Adrenal gland (tissue), 19 donors: ENCODE measurements at places on chromosomes 5 and 9. TPM values are rescaled to one million over a fixed set of nuclear protein-coding genes. Genes with fewer than 3 reads are reported as not detected.

Gene LHX3
- polyA plus RNA-seq, result not detected

DNA sequence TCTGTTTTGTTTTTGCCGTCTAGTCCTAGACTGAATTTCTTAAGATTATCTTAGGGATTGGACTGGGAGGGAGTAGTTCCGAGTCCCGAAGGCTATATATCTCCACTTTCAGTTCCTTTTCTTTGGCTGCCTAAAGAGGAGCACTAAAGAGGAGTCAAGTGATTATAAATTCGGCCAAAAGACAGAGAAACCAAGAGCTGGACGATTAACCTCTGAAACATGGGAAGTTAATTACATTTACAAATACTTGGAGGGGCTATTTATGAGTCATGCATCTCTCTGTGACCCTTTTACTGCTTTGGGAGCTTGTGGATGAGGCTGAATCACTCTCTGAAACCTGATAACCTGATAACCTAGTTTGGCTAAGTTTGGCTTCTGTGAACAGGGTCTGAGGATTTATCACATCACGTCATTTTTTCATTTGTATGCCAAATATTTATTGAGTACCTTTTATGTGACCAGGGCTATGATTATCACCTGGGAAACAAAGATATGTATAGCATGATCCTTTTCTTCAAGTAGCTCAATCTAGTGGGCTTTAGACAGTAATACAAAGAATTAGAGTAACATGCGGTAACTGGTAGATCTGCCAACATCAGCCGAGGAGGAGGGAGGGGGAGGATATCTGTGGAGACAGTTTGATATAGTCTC, 180.9 kb downstream of the CD180 start:
- DNase-seq, result peak; percentile 10

DNA sequence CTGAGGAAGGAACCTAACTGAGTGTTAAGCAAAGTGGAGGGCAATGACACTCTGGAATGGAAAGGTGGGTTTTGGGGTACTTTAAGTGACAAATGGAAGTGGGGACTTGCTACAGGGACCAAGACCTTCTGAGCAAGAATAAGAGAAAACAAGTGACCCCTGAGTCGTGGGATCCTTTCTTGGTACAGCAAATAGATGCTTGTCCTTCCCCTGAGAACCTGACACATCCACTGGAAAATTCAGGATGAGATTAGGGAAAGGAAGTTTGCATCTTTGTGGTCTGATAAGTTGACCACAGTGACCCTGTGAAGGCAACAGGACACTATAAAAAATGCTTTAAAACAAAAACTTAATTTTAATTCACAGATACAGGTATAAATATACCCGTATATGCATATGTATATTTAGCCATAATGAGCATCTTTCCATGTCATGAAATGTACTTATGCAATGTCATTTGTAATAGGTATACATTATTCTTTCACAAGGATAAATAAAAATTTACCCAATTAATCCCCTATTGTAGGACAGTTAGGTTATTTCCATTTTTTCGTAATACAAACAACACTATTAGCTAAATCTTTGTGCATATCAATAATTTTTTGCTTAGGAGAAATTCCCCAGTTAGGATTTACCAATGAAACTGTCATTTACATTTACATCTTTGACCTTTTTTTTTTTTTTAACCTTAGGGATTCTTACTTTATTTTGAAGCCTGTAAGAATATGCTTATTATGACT, 2.0 kb upstream of the IRF1 start:
- DNase-seq, result no peak

Gene SMIM33
- polyA plus RNA-seq, result not detected

- no peak for DNase-seq
These were observed 143.4 kb downstream of the EPB41L4A start for GRCh38 chr5:112275671-112276070.

DNA sequence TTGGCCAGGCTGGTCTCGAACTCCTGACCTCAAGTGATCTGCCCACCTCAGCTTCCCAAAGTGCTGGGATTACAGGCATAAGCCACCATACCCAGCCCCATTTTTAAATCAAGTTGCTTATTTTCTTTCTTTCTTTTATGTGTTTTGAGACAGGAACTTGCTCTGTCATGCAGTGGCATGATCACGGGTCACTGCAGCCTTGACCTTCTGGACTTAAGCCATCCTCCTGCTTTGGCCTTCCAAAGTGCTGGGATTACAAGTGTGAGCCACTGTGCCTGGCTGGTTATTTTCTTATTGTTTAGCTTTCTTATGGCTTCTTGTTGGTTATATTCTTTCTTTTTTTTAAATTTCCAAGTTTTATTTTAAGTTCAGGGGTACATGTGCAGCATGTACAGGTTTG, 79.7 kb upstream of the C5orf63 start:
- peak; percentile 65 for DNase-seq

DNA sequence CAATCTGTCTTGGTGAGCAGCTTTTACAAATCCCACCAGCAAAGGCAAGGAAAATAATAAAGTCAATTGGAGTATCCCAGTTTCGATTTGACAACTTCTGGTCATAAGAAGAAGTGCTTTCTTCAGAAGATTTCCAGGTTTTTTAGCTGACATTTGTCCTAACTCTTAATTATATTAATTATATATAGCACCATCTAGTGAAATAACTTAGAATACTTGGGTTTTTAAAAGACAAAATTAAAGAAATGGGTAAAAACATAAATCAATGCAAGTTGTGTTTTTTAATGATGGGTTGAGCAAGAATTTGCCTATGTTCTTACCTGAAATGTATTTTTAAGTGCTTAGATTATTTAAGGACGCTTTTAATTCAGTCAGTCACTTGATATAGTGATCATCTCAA, 421.8 kb downstream of the ACTL7B start:
- DNase-seq, result no peak

Gene PCDHGB2
- 0.10 TPM for polyA plus RNA-seq

DNA sequence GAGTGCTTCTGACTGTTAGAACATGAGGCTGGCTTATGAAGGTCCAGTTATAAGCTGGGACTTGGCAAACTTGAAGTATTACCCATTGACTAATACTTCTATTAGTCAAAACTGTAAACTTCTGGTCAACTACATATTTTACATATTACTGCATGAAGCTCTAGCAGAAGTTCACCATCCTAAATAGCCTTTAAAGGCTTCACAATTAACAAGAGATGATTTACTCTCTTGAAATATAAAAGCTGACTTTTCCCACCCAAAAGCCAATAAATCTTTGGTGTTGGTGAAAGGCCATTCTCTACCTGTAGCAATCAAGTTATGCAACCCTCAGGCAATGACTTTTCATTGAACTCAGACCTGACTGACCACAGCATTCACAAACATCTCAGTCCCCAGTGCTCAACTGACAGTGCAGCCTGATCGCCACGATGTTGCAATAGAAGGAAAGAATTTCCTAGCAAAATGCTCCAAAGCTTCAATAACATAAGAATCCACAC, 345.6 kb downstream of the EBF1 start:
- DNase-seq, result no peak

Gene LURAP1L
- 20.3 TPM for polyA plus RNA-seq

- no peak for DNase-seq
These were observed 4.3 kb upstream of the DRD1 start for GRCh38 chr5:175448276-175448675.

DNA sequence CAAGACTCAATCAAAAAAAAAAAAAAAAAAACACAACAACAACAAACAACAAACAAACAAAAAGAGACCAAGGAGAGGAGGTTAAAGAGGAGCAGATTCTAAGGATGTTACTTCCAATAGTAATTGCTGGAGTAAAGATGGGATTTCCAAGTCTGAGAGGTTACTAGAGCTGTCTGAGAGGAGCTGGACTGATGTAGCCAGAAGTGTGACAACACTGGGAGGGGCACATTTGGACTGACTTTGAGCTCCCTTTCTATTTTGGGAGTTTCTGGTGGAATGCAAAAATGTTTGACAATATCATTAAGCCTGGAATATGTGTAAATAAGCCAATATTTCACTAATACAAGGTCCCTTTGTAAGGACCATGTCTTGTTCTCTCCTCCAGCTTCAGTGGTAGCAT, 25.3 kb upstream of the PANK3 start:
- no peak for DNase-seq

DNA sequence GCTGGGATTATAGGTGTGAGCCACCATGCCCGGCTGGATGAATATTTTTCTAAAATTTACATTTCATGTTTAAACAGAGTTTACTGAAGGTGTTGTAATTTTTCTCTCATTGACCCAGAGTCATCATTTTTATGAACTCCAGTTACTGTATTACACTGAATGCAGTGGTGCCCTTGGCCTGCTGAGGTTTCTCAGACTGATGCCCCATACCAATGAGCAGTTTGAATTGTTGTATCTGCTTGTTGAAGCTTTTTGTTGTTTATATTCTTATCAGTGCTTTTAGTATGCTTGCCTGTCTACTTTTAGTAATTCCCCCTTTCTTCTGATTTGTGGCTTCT, 29.9 kb downstream of the NFX1 start:
- no peak for DNase-seq

DNA sequence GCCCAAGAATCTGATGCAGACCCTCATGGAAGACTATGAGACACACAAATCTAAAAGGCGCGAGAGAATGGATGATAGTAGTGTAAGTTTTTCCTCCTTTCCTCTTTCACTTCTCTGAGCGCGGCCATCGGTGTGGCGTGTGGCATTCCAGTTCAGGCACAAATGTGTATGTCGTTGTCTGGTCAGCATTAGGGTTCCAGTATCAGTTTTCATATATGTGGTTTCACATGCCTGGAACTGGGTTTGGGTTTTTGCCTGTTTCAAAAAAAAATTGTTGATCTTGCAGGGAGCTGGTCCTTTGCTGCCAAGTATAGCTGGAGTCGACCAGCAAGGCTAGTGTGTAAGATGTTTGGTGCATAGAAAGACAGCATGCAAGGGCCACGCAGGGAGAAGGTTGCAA, 51.5 kb downstream of the C9orf152 start:
- no peak for DNase-seq

DNA sequence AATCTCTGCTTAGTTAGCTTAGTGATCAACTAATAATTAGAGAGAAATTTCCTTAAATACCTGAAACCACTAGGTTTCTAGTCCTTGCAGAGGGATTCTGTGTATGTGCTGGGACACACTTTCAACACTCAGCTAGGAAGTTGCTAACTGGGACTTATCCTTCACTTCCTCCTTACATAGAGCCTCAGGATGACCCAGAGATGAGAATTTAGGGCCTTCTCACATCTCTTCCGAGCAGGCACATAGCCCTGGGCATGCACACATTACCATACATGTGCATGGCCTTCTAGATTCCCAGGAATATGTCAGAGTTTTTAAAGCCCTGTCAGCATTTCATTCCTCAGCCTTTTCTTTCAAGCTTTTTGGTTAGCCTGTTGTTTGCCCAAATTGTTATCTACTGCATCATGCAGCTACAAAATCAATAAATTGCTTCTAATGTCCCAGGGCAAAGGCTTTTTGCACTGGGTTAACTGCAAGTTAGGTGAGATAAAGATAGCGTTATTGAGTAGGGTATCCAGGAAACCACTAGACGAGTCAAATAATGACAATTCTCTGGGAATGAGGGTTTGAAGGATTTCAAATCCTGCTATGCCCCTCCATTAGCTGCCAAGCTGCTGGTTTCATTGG, 22.0 kb upstream of the CDK20 start:
- DNase-seq, result no peak

DNA sequence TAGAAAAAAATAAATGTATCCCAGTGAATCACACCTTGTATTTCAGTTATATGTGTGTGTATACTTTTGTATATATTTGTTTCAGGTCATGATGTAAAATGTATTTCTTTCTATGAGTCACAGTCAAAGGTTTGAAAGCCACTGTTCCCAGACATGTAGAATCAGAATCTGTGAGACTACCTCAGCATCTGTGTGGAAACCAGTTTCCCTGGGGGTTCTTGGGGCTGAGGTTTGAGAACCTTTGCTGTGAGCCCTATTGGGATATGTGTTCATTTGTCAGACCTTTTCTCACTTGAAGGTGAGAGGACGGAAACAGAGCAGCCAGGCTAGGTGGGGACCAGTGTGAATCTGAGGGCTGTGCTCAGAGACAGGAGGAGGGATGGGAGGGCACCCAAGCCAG, 78.7 kb upstream of the SAP30L start:
- no peak for DNase-seq

- no peak for DNase-seq
These were observed 25.0 kb upstream of the SLC9A3 start for GRCh38 chr5:549229-549628.

Gene NAIF1
- 10.8 TPM for polyA plus RNA-seq
